Vagina (tissue), 2 donors: ENCODE measurements at places on chromosomes 5 and 9. TPM values are rescaled to one million over a fixed set of nuclear protein-coding genes. Genes with fewer than 3 reads are reported as not detected.

The MPDZ gene
- 38.8 TPM for total RNA-seq

GRCh38 chr5:74009502-74009901 is 383.5 kb downstream of the ARHGEF28 start:
- no peak for DNase-seq

The FAM153A gene
- 4.2 TPM for total RNA-seq

DNA sequence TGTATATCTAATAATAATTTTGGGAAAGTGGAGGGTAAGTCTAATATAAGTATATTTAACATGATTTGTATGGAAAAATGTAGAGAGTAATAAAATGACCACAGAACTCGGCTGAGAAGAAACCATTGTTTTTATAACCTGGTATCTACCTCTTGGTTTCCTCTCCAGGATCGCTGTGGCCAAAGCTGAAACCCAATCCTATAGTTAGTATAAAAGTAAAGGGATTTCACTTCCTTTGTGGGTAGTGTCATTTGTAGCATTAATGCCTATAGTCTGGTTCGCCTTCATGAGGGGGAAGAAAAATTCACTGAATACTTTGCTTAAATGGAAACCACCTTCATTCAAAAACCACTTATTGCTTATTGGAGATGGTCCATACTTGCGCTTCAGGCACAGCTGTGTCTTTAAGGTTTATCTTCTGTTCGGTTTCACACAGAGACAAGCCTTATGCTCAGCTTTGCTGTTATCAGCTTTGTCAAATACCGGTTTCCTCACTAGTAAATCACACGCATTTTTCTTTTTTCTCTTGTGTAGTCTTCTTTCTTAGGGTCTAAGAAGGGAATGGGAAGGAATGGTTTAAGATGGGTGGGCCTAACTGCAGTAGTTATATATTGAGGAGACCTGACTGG is 12.1 kb downstream of the PIK3R1 start:
- no peak for DNase-seq

The ATP10B gene
- 9.1 TPM for total RNA-seq

- no peak for DNase-seq
Observed at GRCh38 chr9:129751841-129752801, 721 bp downstream of the PTGES start.

- DNase-seq: no peak
Observed at GRCh38 chr9:130779153-130779855, 55.8 kb upstream of the ABL1 start.

GRCh38 chr9:130905902-130906734 is 9.5 kb upstream of the QRFP start:
- DNase-seq: no peak

GRCh38 chr5:126994485-126994884 is 35.9 kb downstream of the MARCHF3 start:
- DNase-seq: no peak

DNA sequence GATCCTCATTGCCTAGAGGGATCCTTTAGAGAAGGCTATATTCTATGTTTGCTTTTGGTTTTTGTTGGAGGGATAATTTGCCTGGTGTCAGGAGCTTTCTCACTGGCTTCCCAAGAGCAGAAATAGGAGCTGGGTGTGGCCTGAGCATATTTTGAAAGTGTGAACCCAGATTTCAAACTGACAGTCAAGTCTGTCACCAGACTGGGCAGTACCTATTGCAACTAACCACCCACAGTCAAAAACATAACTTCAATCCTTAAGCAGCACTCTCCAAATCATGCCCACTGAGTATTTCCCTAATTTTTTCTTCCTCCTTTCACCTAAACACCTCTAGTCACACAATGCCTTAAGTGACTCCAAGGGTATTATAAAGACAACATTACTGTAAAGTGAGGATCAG is 278.4 kb downstream of the EBF1 start:
- DNase-seq: no peak

DNA sequence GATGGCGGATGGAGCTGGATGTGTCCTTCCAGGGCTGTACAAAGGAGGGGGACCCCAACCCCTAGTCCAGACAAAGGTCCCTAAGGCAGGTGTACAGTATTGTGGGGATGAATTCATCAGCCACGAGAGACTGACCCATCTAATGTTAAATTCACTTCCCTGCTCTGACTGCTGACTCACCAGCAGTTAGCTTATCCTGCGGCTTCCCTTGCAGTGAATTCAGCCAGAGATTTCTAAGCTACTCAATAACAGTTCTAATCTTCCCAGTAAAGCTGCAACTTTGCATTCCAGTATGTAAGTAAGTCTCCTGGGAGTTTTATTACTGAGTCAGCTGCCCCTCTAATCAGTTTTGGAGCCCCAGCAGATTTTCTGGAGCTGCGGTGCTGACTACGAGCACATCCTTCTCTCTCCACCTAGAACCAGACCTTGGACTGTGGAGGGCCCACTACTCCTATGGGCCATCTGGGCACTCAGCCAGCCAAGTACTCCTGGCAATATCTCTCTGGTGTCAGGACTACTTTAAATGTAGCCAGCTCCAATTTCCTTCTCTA is 16.1 kb downstream of the B4GALT1 start:
- no peak for DNase-seq

- DNase-seq: no peak
Observed at GRCh38 chr5:132224716-132225115, 2.9 kb downstream of the P4HA2 start.

The CXCL14 gene
- total RNA-seq: 62.1 TPM

- DNase-seq: no peak
Observed at GRCh38 chr5:108654051-108654450, 93.6 kb upstream of the FER start.

DNA sequence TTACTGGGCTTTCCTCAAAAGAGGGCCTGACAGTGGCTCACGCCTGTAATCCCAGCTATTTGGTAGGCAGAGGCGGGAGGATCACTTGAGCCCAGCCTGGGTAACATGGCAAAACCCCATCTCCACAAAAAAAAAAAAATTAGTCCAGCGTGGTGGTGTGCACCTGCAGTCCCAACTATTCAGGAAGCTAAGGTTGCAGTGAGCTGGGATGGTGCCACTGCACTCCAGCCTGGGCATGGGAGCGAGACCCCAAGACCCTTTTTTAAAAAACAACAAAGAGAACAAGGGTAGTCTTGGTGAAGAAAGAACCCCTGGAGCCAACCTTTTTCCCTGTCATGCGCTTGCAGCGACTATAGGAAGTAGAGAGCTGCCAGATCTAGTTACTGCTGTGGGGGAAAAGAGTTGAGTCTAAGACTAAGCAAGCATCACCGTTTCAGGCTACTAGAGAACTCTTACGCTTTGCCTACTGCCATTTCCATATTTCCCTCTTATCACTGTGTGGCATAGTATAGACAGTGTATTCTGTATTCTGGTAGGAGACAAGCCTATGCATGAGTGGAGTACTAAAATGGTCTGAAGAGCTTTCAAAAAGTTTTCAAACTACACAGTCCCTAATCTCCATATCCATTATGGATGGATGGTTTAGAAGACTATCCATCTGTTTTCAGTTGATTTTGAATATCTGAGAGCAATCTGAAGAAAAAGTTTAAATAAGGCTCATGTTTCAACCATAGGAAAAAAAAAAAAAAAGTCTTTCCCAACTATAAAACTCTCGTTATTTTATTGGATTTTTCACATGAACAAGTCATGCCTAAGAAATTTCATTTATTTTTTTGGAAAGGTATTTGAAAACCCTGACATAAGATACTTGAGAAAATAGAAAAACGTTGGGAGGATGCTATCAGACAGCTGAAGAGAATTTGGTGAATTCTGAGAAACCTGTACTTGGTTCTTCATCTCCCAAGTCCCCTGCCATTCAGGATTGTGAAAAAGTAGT is 2.6 kb downstream of the C9orf40 start:
- DNase-seq: no peak

The SEC24A gene
- 11.3 TPM for total RNA-seq

The ZMYND19 gene
- total RNA-seq: 10.3 TPM

GRCh38 chr5:96794757-96795156 is 13.0 kb downstream of the ERAP1 start:
- no peak for DNase-seq

GRCh38 chr5:125049721-125050702 is 303.6 kb upstream of the ZNF608 start:
- DNase-seq: no peak

GRCh38 chr5:33232731-33233505 is 207.8 kb upstream of the TARS1 start:
- DNase-seq: no peak

DNA sequence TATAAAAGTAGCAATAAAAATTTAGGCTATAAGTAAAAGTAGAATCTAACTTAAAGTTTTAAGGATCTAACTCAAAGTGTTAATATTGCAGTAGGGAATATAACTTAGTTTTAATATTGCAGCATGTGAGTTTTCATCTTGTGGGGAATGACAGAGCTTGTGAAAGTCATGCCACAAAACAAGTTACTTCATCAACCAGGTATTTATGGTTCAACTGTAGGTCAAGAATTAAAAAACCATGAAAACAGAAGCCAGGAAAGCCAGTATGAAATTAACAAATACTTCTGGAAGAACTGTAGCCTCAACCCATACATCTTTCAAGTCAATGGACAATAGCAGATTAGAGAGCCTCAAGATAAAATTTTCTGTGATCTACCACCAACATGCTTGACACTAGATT is 19.0 kb downstream of the HMGCS1 start:
- DNase-seq: no peak

- DNase-seq: no peak
Observed at GRCh38 chr9:1979741-1980367, 35.3 kb upstream of the SMARCA2 start.

The FOXI1 gene
- total RNA-seq: not detected

The ANKRD18A gene
- total RNA-seq: 1.5 TPM

The PRR16 gene
- total RNA-seq: 19.6 TPM

- DNase-seq: no peak
Observed at GRCh38 chr5:14101922-14102321, 41.2 kb upstream of the TRIO start.

The HK3 gene
- 7.4 TPM for total RNA-seq

GRCh38 chr9:87800456-87800855 is 74.5 kb downstream of the CTSL start:
- DNase-seq: no peak

GRCh38 chr5:33692980-33693379 is 198.8 kb downstream of the ADAMTS12 start:
- DNase-seq: no peak

- DNase-seq: no peak
Observed at GRCh38 chr5:1535646-1536045, 11.9 kb upstream of the LPCAT1 start.

DNA sequence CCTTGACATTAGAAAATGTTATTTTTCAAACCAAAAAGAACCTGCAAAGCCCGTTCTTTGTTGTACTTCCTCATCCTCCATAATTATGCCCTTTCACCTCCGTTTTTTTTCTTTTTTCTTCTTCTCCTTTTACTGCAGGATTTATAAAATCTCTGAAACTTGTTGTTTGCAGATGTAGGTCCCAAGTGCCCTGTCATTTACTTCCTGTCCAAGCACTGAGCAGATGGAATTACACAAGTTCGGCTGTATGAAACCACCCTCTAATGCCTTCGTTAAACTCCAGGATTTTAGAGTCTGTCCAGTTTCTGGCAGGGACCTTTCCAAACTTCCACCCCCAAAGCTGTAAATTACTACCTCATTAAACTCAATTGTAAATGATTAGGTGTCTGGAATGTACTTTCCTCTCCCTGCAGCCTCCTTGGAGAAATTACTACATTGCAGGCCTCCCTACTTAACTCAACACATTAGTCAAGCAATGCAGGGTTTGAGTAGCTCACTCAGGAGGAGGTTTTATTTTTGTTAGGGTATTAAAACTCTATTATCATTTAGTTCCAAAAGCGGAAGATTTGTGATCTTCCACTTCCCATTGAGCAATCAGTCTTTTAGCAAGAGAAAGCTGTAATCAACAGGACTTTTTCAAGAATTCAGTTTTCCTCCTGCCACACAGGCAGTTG is 125.6 kb upstream of the LPAR1 start:
- no peak for DNase-seq

The GMCL2 gene
- not detected for total RNA-seq

The LCN15 gene
- total RNA-seq: not detected

DNA sequence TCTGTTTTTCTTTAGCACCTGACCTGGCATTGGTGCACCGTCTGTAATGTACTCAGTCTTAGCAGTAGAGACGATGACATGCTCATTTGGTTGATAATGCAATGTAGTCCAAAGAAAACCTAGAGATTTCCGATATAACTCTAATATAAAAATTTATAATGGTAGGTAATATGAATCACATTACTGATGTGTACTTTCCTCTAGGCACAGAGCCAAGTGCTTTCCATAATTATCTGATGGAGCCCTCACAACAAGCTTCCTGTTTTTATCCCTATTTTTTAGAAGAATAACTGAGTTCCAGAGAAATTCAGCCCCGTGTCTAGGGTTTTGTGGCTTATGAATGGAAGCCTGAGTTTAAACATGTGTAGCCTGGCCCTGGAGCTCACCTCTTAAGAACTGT is 53.7 kb downstream of the KDM4C start:
- DNase-seq: no peak
